ENCODE measurements at places on chromosomes 6 and 20. TPM values are rescaled to one million over a fixed set of nuclear protein-coding genes. Genes with fewer than 3 reads are reported as not detected.

DNA sequence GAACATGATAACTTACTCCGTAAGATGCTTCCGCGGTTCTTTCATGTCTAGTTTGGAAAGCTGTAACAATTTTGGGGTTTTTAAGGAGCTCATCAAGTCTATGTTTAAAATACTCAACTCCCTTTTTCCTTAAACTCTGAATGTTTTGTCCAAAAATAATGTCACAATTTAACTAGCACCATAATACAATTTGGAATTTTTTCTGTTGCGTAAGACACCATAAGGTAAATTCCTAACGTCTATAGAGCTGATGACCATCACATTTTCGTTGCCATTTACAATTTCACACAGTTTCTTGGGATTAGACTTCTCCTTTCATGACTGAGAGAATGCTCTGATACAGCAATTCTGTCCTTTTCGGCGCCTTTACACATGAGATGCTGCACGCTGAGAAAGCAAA, 26.7 kb upstream of the FOXF2 start:
- H3K27me3 ChIP-seq: no peaks in the 10 kb centered on the region
- no peak overlapping the region for H3K4me3 ChIP-seq
- no peak for DNase-seq
- H3K36me3 ChIP-seq: no peaks in the 10 kb centered on the region

DNA sequence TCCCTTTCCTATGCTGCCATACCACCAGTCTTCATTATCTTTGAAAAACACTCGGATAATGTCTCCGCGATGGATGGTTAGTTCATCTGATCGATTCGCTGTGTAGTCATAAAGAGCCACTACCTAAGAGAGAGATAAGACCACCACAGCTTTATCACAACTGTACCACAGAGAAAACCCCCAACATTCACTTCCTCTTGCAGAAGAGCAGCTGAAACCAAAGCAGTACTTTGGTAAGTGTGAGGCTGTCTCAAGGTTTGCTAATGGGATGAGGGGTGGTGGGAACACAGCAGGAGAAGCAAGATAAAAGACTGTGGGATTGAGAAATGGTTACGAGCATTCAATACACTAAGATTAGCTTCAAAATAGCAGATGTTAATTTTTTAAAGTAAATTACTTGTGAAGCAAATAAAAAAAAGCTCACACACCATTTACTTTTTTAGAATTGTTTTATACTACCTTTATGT, 142.1 kb downstream of the MYB start:
- H3K27me3 ChIP-seq: no peaks in the 10 kb centered on the region
- DNase-seq: no peak
- H3K27ac ChIP-seq: no peak overlapping the region
- H3K36me3 ChIP-seq: no peaks in the 10 kb centered on the region

- H3K4me3 ChIP-seq: no peak overlapping the region
- H3K4me1 ChIP-seq: no peaks in the 10 kb centered on the region
- DNase-seq: no peak
- no peak overlapping the region for H3K27ac ChIP-seq
- peaks cover 4% of the 10 kb centered on the region for H3K27me3 ChIP-seq
These were observed 14.1 kb upstream of the EMILIN3 start for GRCh38 chr20:41380551-41381193.

- no peaks in the 10 kb centered on the region for H3K27me3 ChIP-seq
- peak overlapping the region; percentile 70 for H3K27ac ChIP-seq
- H3K36me3 ChIP-seq: peaks cover 12% of the 10 kb centered on the region
- peaks cover 21% of the 10 kb centered on the region for H3K4me1 ChIP-seq
These were observed 292.7 kb downstream of the ESR1 start for GRCh38 chr6:152100183-152100618.

JAG1 gene
- total RNA-seq: 185 TPM

DNA sequence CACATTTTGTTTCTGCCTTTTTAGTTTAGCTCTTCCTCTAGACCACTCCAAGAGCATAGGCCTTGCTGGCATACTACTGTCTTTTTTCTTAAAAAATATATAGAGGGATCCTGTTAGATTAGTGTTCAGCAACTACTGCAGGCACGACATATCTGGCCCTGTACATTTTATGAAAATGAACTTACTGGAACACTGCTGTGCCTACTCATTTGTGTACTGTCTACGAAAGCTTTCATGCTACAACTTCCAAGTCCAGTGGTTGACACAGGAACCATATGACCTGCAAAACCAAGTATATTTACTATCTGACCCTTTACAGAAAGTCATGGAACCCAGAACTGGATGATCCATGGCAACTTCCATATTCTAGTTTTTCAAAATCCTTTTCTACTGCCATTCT, 66.6 kb upstream of the SPTLC3 start:
- no peak for DNase-seq
- H3K27me3 ChIP-seq: no peaks in the 10 kb centered on the region
- no peak overlapping the region for H3K4me3 ChIP-seq
- H3K4me1 ChIP-seq: no peaks in the 10 kb centered on the region
- no peaks in the 10 kb centered on the region for H3K36me3 ChIP-seq

DNA sequence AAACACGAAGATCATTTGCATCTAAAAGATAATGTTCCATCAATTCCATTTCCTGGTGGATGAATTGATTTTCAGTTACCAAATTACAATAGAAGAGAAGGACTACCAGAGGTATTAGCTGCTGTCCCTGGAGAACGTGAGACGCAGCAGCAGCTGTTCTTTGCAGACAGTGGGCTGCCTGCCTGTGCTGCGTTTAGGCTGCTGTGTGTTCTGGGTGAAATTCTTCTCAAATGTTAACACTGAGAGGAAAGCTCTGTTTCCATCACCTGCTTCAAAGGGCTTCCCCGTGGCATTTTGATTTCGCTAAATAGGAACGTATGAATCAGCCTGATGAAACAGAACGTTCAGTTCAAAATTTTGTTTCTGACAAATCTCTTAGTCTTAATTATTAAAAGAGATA, 362.2 kb downstream of the C6orf118 start:
- H3K4me1 ChIP-seq: no peaks in the 10 kb centered on the region
- no peak for DNase-seq
- H3K4me3 ChIP-seq: no peak overlapping the region
- no peak overlapping the region for H3K27ac ChIP-seq
- H3K27me3 ChIP-seq: no peaks in the 10 kb centered on the region
- no peaks in the 10 kb centered on the region for H3K36me3 ChIP-seq

GRCh38 chr20:51022227-51022802, 592 bp downstream of the KCNG1 start:
- H3K4me3 ChIP-seq: peak overlapping the region; percentile 49
- peaks cover 17% of the 10 kb centered on the region for H3K4me1 ChIP-seq
- H3K36me3 ChIP-seq: no peaks in the 10 kb centered on the region
- no peak for DNase-seq
- no peak overlapping the region for H3K27ac ChIP-seq
- H3K27me3 ChIP-seq: no peaks in the 10 kb centered on the region

- no peak overlapping the region for H3K4me3 ChIP-seq
- H3K4me1 ChIP-seq: peaks cover 7% of the 10 kb centered on the region
- DNase-seq: no peak
- peak overlapping the region; percentile 49 for H3K27ac ChIP-seq
- H3K27me3 ChIP-seq: no peaks in the 10 kb centered on the region
These were observed 199.2 kb upstream of the SUPT3H start for GRCh38 chr6:45576648-45577624.

CAP2 gene
- 9.6 TPM for total RNA-seq

DNA sequence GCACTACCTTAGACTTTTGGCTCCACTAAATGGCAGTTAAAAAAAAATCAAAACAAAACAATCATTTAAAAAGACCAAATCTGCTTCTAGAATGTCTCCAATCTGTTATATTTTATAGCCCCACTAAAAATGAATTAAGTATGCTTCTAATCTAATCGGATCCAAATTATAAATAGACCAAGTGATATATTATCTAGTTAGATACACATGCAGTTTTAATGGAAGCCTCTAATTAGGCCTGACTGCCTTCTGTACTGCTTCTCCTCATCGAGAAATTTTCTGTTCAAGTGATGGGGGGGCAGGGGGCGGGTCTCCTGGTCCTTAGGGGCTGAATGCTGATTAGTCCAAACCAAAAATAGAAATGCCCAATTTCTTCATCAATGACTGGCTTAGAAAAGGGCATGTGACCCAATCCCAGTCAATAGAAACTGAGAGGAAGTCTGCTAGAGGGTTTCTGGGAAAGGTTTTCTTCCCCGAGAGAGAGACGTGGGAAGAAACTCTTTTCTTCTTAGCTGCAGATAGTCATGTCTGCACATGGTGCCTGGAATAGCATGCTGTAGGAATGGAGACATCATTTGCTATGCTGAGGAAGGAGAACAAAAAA, 6.9 kb downstream of the SESN1 start:
- DNase-seq: no peak
- H3K4me1 ChIP-seq: peaks cover 33% of the 10 kb centered on the region
- peak overlapping the region; percentile 5 for H3K27ac ChIP-seq
- H3K36me3 ChIP-seq: no peaks in the 10 kb centered on the region
- H3K27me3 ChIP-seq: no peaks in the 10 kb centered on the region
- H3K4me3 ChIP-seq: no peak overlapping the region

TRIM27 gene
- total RNA-seq: 58.4 TPM

BACH2 gene
- 6.4 TPM for total RNA-seq

- DNase-seq: no peak
- H3K27me3 ChIP-seq: peaks cover 8% of the 10 kb centered on the region
- H3K4me3 ChIP-seq: no peak overlapping the region
- H3K36me3 ChIP-seq: no peaks in the 10 kb centered on the region
These were observed 36.6 kb upstream of the BTN3A2 start for GRCh38 chr6:26328265-26328844.

GRCh38 chr6:151674578-151674977, 132.9 kb upstream of the ESR1 start:
- peaks cover 11% of the 10 kb centered on the region for H3K4me1 ChIP-seq
- no peaks in the 10 kb centered on the region for H3K27me3 ChIP-seq
- H3K27ac ChIP-seq: no peak overlapping the region
- DNase-seq: no peak
- no peaks in the 10 kb centered on the region for H3K36me3 ChIP-seq

- no peaks in the 10 kb centered on the region for H3K36me3 ChIP-seq
- H3K4me3 ChIP-seq: no peak overlapping the region
- H3K27me3 ChIP-seq: no peaks in the 10 kb centered on the region
- no peak overlapping the region for H3K27ac ChIP-seq
These were observed 31.8 kb downstream of the L3MBTL3 start for GRCh38 chr6:130050230-130050629.

DNA sequence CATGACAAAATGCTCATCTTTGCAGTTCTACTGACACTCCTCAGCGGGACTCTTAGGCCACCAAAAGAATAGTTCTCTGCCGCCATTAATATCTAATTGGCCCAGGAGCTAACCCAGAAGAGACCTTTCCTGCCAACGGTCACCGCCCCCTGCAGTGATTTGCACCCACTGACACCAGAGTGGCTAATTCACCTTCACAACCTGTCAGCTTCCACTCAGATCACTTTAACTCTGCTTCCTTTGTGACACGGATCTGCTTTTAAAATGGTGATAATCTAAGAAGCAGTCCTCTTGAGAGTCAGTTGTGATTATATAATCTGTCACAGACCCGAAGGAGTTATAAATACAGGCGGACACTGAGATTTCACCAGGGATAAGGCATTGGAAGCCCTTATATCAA, 172.8 kb downstream of the FRK start:
- no peak overlapping the region for H3K27ac ChIP-seq
- no peaks in the 10 kb centered on the region for H3K36me3 ChIP-seq
- DNase-seq: no peak
- no peaks in the 10 kb centered on the region for H3K4me1 ChIP-seq
- H3K4me3 ChIP-seq: no peak overlapping the region
- H3K27me3 ChIP-seq: no peaks in the 10 kb centered on the region

ERGIC3 gene
- 113 TPM for total RNA-seq

ZNF318 gene
- total RNA-seq: 17.2 TPM

DNA sequence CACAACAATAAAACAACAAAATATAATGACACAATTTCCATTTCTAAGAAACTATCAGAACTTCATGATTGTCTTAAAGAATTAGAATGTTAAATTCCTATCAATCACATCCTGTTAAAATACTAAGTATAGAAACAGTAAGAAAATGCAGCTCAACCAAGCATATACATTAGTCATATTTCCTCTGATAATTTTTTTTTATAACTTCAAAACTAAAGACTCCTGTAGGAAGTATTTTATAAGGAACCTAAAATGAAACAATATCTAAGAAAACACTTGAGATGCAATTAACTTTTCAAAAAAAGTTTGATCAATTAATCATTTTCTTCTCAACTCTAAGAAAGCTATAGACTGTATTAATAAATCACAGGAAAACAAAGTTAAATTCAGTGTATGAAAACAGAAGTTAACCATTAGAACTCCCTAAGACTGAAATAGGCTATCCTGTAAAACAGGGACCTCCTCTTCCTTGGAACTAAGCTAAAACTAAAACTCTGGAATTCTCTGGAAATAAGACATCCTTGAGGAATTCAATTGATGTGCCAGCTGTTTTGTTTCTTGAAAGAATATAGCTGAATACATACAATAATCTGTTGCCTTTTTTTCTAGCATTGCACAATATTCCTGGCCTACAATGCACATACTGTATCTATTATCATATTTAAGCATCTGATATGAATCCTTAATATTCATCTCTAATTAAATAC, 19.8 kb downstream of the FKBP5 start:
- peaks cover 24% of the 10 kb centered on the region for H3K36me3 ChIP-seq
- H3K4me1 ChIP-seq: peaks cover 64% of the 10 kb centered on the region
- H3K4me3 ChIP-seq: peak overlapping the region; percentile 9
- DNase-seq: no peak
- H3K27ac ChIP-seq: no peak overlapping the region
- no peaks in the 10 kb centered on the region for H3K27me3 ChIP-seq

- no peaks in the 10 kb centered on the region for H3K36me3 ChIP-seq
- no peak overlapping the region for H3K27ac ChIP-seq
- no peak overlapping the region for H3K4me3 ChIP-seq
These were observed 318.6 kb downstream of the PRKN start for GRCh38 chr6:162408826-162409535.

COL11A2 gene
- 0.25 TPM for total RNA-seq

HCK gene
- total RNA-seq: 10.1 TPM

NR2E1 gene
- not detected for total RNA-seq

- H3K27me3 ChIP-seq: no peaks in the 10 kb centered on the region
- DNase-seq: no peak
- no peaks in the 10 kb centered on the region for H3K36me3 ChIP-seq
These were observed 79.3 kb downstream of the SLC35F1 start for GRCh38 chr6:117986396-117986795.

DNA sequence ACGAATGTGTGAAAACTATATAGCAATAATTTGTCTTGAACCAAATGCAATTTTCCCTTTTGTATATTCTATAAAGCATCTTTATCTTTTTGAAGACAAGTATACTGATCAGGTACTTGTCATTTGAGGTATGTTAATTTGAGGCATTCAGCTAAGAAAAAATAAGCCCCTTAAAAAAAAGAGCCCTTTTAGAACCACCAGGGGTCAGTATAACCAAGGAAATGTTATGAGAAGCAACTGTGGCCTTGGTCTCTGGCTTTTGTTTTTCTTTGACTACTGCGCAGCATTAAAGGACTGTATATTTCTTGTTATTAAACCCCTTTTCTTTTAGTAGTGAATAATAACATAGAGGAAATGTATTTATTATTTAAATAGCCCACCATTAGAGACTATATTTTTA, 43.1 kb downstream of the CD109 start:
- DNase-seq: no peak
- no peaks in the 10 kb centered on the region for H3K36me3 ChIP-seq
- H3K4me1 ChIP-seq: peaks cover 7% of the 10 kb centered on the region
- no peak overlapping the region for H3K27ac ChIP-seq
- H3K27me3 ChIP-seq: no peaks in the 10 kb centered on the region

- H3K4me1 ChIP-seq: peaks cover 45% of the 10 kb centered on the region
- peak overlapping the region; percentile 85 for H3K27ac ChIP-seq
- no peaks in the 10 kb centered on the region for H3K27me3 ChIP-seq
- H3K36me3 ChIP-seq: no peaks in the 10 kb centered on the region
- no peak overlapping the region for H3K4me3 ChIP-seq
These were observed 45.9 kb downstream of the RIPOR3 start for GRCh38 chr20:50645253-50646068.

SYCP2 gene
- 3.2 TPM for total RNA-seq

C20orf173 gene
- not detected for total RNA-seq

BPI gene
- not detected for total RNA-seq

All from vagina (tissue), 2 donors.